ENCODE measurements at places on chromosomes 5 and 9.
A peak's percentile ranks its signal among the peaks of the same experiment; 100 is the strongest.

DNA sequence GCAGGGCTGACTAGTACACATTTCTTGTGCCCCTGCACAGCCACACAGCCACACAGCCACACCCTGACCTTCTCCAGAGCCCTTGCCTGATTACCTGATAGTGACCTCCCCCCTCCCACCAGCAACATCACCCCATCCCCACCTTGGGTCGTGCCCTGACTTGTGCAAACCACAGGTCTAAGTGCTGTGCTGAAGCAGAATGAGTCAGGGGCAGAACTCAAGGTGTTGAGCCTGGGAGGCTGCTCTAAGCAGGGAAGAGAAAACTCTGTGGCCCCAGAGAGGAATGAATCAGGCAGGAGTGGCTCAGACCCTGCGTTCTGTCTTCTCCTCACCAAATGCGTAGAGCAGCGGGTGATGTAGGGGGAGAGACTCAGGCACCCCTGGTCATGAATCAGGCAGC, 24.3 kb upstream of the FAT2 start:
- DNase-seq, result no peak

GRCh38 chr5:145574889-145575573, 260.1 kb downstream of the PRELID2 start:
- no peak for DNase-seq

DNA sequence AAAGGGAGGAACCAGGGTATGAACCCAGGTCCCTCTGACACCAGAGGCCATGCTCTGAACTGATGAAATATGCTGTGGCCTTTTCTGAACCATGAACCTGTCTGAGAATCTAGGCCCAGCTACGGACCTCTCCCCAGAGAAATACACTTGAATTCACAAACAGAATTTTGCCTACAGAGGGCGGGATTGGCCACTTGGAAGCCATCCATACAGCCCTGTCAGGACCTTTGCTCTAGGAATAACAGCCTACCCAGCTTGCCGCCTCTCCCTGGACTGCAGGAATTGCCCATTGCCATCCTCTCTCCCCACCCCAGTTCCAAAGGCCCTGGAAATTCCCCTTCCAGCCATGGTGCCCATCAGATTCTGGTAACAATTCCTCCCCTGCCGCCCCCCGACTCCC, 26.6 kb downstream of the MORN5 start:
- no peak for DNase-seq

DNA sequence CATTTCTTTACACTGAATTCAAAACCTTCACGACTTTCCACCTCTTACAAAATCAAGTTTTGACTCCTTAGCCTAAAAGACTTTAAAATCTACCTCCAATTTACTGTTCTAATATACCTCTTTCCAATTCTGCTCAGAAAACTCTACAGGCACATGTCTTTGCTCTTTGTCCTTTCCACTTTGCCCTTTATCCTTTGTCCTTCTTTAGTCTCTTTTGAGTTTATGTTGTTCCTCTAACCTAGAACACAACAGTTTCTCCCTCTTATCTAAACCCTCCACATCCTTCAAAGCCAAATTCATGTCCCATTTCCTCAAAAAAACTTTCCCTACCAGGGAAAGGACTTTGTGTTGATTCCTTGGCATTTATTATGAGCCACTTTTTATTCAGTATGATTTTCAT, 1.4 kb downstream of the CDKL3 start:
- DNase-seq, result no peak

DNA sequence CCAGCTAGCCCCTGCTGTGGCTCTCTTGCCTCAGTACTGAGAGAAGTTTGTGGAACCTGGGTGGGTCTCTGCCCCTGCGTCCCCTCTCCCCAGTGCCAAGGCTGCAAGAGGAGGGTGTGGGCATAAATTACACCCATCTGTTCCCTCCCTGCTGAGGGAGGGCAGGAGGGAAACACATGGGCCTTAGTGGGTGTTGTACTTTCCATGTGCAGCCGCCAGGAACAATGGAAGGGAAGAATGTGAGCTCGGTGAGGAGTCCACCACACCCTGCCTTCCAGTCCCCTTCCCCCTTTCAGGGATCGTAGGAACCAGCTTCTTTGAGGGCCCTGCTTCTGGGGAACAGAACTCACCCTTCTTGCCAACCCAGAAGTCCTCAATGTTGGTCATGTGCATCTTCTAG, 138.2 kb upstream of the KLF4 start:
- no peak for DNase-seq

- peak; percentile 21 for DNase-seq
Measured at GRCh38 chr5:67176936-67177335, 19.7 kb downstream of the CD180 start.

GRCh38 chr9:12954441-12954840, 179.6 kb downstream of the LURAP1L start:
- no peak for DNase-seq

DNA sequence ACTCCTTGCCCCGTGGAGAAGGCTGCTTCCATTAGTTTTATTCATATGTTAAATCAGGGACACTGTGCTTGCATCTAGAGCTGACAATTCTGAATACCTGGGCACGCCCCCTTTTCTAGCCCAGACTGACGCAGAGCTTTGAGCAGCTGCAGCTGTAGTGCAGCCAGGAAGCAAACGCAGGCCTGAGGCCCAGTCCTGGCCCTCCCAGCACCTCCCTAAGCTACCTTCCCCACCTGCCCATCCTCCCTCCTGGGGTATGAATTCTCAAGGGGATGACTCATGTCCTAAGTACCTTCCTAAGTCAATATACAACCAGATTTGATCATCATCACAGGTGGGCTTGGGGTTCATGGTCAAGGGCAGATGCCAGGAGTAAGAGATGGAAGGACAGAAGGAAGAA, 3.5 kb downstream of the PHF19 start:
- DNase-seq, result no peak

DNA sequence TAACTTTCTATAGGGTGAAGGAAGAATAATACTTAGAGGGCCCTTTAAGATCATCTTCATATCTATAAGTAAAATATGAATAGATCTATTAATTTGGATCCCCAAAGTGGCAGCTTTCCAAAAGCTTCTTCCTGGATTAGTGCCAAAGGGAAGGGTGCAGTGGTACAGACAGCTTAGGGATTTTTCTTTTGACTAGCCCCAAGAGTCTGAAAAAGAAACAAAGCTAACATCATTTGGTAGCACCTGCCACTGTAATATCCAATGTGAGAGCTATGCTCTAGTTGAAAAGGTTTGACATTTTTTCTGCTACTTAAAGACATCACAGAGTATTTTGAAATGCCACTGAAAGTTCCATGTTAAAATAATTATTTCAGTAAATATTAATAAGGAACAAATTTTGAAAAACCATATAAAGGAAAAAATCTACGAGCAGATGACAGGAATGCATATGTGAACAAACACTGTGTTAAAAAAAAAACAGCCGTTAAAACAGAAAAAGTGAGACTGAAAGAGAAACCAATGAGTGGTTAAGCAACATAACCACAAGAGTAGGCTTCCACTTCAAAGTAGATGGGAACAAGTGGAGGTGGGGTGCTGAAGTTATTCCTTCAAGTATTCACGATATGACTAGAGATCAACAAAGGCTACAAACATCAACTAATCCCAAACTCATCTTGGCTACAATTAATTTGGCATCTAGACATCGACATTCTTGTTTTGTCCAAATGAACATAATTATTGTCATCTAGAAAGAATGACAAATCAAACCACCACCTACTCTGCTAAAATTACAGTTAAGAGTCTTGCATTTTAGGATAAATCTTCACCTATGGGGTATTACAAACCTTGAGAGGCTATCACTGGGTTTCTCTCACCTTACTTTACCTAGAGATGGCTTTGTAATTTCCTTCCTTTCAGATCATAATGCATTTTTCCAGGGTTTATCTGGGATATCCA, 137.5 kb downstream of the CPLANE1 start:
- DNase-seq, result peak; percentile 58

GRCh38 chr9:79184831-79185230, 386.9 kb upstream of the TLE4 start:
- DNase-seq, result no peak

- no peak for DNase-seq
Measured at GRCh38 chr5:51047369-51047768, 335.9 kb upstream of the ISL1 start.

GRCh38 chr5:77770293-77771005, 5.7 kb downstream of the TBCA start:
- no peak for DNase-seq

DNA sequence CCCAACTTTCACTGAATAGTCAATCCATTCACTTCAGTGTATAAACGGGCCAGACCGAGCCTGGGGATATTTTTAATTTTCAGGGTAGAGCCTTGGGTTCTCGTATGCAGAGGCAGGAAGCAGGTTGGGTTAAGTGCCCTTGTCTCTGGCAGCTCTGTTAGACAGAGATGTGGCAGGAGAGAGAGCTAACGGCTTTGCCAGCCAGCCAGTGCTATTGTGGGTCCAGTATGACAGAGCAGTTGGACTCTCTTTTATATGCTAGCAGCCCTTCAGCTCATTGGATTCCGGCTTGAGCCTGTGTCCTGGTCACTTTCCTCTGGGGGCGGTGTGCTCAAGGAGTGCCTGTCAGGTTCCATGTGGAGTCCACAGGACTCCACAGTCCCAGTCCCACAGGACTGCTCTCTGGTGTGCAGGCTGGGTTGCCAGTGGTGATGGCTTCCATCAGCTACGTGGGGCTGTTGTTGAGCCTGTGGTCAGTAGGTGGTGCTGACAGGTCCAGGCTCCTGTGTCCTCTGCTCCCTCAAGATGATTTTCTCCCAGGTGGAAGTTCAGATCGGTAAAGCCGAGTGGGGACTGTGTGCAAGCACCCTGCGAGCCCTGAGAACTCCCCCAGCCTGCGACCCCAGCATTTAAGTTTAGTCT, 14.3 kb downstream of the CLTA start:
- DNase-seq, result no peak

GRCh38 chr5:27308153-27308552, 269.8 kb upstream of the CDH9 start:
- DNase-seq, result no peak

DNA sequence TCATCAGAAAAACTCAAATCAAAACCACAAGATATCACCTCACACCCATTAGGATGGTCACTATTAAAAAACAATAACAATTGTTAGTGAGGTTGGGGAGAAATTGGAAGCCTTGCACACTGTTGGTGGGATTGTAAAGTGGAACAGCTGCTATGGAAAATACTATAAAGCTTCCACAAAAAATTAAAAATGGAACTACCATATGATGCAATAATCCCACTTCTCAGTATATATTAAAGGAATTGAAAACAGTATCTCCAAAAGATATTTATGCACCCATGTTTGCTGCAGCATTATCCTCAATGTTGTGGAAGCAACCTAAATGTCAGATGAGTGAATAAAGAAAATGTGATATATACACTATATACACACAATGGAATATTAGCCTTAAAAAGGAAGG, 14.5 kb upstream of the ADRA1B start:
- DNase-seq, result no peak

GRCh38 chr5:142032747-142033631, 20.2 kb upstream of the GNPDA1 start:
- DNase-seq, result no peak

- DNase-seq, result no peak
Measured at GRCh38 chr5:36285837-36286615, 15.7 kb downstream of the RANBP3L start.

GRCh38 chr9:127574072-127574993, 37.7 kb upstream of the STXBP1 start:
- no peak for DNase-seq

DNA sequence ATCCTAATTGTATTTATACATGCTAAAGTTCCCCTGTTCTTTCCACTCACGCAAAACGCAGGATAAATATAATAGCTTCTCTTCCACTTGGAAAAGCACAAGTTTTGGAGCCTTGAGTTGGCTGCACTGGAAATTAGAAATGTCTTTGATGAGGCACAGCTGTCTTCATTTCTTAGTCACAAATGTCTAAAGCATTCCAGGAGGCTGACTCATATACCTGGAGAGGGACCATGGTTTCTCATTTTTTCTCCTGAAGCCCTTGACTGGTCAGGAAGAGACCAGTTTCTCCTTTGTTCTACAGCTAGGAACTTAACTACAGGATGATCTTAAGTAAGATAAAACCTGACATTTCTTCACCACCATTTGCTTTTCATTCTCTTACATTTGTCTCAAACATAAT, 16.2 kb downstream of the MTX3 start:
- DNase-seq, result no peak

- DNase-seq, result no peak
Measured at GRCh38 chr5:32475334-32476097, 31.0 kb upstream of the ZFR start.

DNA sequence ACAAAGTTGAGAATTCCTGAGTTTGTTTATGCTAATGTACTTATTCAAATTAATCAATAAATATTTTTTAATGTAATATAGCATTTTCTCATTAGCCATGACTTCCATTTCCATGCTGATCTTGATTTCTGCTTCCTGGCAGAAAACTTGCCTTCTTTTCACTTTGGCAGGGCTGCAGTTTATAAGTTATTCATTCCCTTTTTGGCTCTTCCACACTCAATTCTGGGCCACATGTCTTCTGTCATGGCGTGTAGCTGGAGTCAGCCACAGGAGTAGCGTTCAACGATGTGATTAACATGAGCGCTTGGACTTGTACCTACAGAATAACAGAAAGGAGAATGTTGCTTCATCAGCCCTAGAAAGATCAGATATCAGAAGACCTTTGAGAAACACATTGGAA, 172.9 kb downstream of the CFAP90 start:
- DNase-seq, result no peak

GRCh38 chr5:61465496-61465895, 133.4 kb downstream of the ZSWIM6 start:
- DNase-seq, result no peak
